Stimulated activated CD4-positive, alpha-beta T cell treated with anti-CD3 and anti-CD28 coated beads, TNF-alpha, amount 100 ng/mL, for 1 hour (primary cell): ENCODE measurements at places on chromosomes 4 and X.

DNA sequence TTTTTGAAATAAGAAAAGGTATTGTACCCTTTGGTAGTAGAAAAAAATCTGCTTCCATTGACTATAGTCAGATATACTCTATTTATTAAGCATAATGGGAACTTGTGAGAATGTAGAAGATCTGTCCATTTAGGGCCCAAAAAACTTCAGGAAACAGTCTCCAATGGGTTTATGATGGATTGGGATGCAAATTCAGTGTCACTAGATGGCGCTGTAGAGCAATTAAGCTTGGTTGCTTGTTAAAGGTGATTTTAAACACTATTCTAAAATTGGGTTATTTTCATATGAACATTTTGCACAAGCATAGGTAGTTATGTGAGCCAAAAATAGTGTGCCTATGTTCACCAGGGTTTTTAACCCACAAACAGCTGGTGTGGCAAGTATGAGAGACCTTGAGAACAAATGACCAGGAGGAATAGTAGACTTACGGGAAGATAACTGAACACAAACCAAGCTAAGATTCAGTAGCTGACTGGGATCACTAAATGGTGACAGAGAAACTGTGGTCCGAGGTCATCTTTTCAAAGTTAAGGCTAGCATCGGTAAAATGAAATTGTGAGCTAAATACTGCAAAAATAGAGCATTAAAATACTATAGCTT, 80.3 kb upstream of the LSM6 start:
- no peak for DNase-seq

DNA sequence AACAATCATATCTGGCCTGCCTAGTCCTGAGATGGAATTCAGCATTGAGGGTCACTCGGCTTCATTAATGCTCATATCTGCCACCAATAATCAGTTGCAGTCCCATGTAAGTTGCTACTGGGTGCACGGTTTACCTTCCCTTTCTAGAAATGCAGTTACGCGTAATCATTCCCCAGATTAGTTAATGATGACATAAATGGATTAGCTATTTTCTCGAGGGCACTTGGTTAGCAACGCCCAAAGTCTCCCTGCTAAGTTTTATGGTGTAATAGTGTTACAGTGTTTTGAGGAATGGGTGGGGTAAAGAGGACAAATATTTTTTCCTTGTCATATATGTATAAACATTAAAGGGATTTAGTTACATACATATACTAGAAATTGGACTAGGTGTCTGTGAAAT, 118.8 kb downstream of the MID1 start:
- no peak for DNase-seq

DNA sequence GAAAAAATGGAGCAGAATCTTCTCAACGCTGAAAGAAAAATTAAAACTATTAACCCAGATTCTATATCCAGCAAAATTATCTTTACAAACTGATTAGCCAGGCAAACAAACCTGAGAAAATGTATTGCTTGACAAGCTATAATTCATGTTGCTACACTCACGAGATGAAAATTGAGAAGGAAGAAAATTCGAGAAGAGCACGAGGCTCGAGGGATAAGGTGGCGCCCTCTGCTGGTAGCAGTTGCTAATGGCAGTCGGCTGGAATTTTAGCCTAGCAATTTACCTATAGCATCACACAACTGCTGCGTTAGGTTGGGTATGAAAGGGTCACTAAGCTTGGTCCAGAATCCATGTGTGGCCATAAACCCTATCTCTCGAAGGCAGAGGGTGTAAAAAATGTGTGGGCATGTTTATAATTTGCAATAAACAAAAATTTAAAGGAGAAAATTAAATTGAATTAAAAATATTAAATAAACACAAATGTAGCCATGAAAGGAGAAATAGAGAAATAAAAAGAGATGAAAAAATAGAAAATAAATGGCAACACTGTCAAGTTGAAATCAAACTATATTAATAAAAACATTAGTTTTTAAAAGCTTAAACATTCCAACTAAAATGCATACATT, 126.6 kb downstream of the PPP4R3C start:
- peak; percentile 1 for DNase-seq

DNA sequence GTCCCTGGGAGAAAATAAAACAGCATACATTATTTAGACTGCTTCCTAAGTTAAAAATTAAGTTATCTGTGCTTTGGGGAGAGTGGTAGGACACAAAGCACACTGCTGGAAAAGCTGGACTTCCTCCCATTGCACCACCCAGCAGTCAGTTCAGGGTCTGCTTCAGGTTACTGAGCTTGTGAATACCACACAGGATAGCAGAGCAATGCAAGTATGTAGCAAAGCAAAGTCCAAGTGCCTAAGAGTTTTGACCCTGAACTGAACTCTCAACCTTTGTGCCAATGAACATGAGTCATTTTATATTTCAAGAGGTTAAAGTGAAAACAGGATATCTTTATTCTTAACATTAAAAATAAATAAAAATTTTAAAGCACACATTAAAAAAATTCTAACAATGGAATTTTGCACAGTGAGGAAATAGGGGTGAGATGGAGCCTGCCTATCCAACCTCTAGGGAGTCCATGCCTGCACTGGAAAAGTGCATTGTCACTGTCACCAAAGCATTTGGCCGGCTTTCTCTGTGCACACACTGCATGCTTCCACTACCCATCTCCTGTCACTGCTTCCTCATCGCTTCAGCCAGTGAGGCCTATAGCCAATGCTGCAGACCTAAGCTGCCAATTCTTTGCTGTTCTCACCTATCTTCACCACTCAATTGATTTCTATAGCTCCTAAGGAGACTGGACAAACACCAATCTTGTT, 50.9 kb downstream of the ABCG2 start:
- no peak for DNase-seq

- no peak for DNase-seq
Observed at GRCh38 chrX:139290310-139290709, 240.2 kb upstream of the F9 start.

- DNase-seq: no peak
Observed at GRCh38 chr4:172357006-172357540, 543.9 kb downstream of the GALNTL6 start.

- no peak for DNase-seq
Observed at GRCh38 chr4:112130906-112131305, 14.3 kb upstream of the FAM241A start.

DNA sequence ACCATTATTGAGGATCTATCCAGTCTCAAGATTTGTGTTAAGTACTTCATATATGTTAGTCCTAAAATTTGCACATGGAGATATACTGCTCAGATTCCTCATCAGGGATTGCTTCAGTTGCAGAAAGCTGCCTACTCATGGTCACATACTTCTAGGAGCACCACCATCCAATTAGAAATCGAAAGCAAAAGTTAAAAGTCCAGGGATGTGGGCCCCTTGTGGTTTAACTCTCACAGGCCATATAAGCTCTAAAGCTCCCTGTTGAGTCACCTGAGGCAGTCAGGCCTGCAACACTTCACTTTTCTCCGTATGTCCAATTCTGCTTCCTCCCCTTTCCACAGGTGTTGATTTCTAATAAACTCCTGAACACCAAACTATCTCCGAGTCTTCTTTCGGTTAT, 84.2 kb downstream of the CNOT6L start:
- no peak for DNase-seq

GRCh38 chr4:72019688-72020087, 12.1 kb upstream of the NPFFR2 start:
- DNase-seq: no peak

DNA sequence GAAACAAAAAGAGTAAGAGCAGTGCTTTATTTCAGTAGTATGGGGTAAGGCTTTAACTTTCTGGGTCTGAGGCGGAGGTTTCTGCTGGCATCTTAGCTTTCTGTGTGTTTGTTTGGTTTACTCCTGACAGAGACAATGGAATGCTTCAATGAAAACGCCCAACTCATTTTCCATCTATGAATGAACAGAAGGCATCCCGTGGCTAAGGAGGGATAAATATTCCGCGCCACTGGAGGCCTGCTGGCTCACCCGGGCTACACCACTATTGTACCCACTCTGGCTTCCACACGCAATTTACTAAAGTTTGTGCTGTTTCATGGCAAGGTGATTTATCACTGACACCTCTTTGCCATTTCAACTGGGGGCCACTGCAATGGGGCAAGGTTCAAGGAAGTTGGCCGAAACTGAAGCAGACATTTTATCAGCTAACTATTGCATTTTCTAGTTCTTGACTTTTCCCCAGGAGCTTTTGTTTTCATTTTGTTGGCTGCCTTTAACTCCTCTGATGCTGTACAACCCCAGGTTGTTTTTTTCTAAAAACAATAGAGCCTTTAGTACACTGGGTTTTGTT, 32.8 kb upstream of the PPARGC1A start:
- DNase-seq: no peak

DNA sequence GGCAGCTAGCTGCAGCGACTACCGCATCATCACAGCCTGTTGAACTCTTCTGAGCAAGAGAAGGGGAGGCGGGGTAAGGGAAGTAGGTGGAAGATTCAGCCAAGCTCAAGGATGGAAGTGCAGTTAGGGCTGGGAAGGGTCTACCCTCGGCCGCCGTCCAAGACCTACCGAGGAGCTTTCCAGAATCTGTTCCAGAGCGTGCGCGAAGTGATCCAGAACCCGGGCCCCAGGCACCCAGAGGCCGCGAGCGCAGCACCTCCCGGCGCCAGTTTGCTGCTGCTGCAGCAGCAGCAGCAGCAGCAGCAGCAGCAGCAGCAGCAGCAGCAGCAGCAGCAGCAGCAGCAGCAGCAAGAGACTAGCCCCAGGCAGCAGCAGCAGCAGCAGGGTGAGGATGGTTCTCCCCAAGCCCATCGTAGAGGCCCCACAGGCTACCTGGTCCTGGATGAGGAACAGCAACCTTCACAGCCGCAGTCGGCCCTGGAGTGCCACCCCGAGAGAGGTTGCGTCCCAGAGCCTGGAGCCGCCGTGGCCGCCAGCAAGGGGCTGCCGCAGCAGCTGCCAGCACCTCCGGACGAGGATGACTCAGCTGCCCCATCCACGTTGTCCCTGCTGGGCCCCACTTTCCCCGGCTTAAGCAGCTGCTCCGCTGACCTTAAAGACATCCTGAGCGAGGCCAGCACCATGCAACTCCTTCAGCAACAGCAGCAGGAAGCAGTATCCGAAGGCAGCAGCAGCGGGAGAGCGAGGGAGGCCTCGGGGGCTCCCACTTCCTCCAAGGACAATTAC, 1.4 kb downstream of the AR start:
- DNase-seq: no peak

DNA sequence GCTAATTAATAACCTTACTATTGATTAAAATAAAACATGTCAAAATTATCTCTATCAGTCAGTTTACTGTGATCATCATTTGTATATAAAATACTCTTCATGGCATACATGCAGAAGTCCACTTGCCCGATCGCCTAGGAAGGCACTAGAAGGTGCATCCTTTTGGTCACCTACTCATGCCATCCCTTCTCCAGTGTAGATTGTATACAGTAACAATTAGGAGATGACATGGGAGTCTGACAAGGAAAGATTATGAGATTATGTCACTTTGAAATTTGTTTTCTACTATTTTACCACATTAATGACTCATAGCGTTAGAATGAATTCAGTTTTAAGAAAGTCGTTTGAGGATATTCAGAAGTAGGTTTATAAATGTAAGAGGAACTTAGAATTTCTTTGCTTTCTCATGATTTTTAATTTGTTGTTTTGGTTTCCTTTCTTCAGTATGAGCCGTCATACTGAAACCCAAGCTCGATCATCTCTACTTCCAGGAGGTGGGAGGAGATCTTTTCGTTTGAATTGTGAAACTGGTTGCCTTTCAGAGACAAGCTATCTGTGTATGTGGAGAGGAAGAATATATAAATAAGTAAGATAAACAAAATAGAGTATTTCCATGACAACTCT, 51.1 kb upstream of the UNC5C start:
- no peak for DNase-seq

GRCh38 chr4:183240581-183241321, 79.3 kb downstream of the CLDN22 start:
- no peak for DNase-seq

DNA sequence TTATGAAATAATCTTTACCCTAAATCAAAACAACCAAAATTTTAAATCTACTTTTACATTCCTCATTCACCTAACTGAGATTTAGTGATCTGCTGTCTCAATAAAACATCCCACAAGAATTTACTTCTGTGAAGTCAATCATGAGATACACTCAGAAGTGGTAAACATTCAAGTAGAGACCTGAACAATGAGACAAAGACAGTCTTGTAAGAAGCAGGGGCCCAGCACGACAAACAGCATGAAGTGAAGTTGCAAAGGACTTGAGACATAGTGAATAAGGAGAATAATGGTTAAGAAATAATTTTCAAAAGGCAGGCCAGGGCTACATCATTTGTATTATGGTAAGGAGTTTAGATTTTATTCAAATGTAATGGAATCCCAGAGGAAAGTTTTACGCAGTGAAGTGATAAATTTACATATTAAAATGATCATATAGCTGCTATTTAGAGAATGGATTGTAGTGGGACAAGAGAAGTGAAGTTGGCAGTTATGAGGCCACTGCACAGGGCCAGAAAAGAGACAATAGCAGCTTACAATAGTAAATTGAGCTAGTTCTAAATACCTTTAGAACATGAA, 101.9 kb downstream of the MAB21L2 start:
- no peak for DNase-seq

GRCh38 chr4:124427095-124427767, 285.3 kb downstream of the ANKRD50 start:
- no peak for DNase-seq

DNA sequence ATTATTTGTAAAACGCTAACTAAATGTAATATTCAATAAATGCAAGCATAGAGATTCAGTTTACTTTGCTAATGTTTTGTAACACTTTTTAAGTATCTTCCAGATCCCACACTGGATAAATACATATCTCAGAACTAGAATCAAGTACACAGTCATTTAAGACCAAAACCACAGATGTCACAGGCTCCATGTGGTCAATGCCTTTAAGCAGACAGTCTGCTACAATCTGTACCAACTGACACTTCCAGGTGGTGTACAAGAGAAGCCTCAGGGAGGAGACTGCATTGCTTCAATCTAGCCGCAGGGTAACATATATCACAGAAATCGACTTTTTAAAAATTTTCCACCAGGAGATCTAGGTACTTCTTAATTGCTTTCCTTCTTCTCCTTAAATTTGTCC, 229.6 kb upstream of the DIAPH2 start:
- no peak for DNase-seq

DNA sequence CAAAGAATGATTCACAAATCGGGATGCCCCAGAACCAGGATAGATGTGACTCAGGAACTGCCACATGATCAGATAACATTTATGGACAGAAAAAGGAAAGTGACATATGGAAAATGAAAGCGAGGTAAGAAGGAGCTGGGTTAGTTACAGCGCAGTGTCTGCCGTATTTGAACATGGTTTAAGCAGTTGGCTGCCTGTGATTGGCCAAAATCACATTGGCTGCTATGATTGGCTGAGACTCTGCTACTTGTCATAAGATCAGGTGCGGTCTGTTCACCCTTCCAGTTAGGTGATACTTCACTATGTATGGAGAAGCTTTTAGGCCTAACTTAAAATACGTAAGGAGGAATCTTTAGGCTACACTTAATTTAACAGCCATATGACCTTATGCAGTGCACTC, 322.7 kb upstream of the HAND2 start:
- no peak for DNase-seq
